ENCODE measurements at places on chromosomes 11 and 22. TPM values are rescaled to one million over a fixed set of nuclear protein-coding genes. Genes with fewer than 3 reads are reported as not detected.

Gene KCNJ11
- total RNA-seq, result 0.70 TPM

GRCh38 chr11:46529095-46529905 lies 64.5 kb downstream of the AMBRA1 start:
- H3K36me3 ChIP-seq, result no peaks in the 10 kb centered on the region
- no peaks in the 10 kb centered on the region for H3K27me3 ChIP-seq
- peaks cover 26% of the 10 kb centered on the region for H3K4me1 ChIP-seq
- peak; percentile 69 for DNase-seq
- no peak overlapping the region for H3K4me3 ChIP-seq

DNA sequence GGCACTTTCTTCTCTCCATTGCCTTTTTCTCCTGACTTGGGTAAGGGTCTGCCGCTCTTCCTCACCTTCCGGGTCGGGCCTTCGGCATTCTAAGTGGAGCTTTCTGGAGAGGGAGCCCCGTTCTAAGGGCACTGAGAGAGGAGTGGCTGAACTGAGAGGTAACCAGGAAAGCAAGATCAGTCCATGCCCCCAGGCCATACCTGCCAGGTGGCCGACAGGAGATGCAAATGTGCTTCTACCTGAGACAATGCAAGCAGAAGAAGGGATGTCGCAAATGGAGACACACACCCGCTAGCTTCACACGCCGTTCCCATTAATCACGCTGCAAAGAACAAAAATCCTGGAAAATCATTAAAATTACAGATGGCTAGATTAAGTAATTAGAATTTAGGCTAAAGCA lies 156.4 kb upstream of the TBCEL start:
- H3K27me3 ChIP-seq, result peaks cover 53% of the 10 kb centered on the region
- no peaks in the 10 kb centered on the region for H3K4me1 ChIP-seq
- H3K4me3 ChIP-seq, result no peak overlapping the region
- no peak for DNase-seq

DNA sequence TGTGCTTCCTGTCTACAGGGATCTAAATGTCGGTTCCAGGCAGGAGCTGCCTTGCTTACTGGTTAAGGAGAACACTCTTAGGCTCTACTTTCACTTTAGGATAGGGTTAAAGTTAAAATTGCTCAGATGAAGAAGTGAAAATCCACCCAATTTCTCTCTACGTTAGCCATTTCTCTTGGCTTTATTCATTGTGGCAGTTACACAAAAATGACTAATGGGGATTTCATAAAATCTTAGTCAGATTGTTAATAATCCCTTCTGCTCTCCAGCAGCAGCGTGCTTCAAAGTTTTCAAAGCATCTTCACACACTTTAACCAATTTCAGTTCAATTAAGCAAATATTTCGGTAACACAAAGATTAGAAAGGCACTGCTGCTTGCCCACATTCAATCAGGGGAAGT lies 58.4 kb upstream of the RCN1 start:
- no peak overlapping the region for H3K4me3 ChIP-seq
- no peak overlapping the region for H3K27ac ChIP-seq
- peaks cover 7% of the 10 kb centered on the region for H3K4me1 ChIP-seq
- peaks cover 64% of the 10 kb centered on the region for H3K27me3 ChIP-seq
- H3K36me3 ChIP-seq, result peaks cover 2% of the 10 kb centered on the region

- peaks cover 2% of the 10 kb centered on the region for H3K4me1 ChIP-seq
- no peak overlapping the region for H3K27ac ChIP-seq
These were observed 154.3 kb downstream of the FBXO7 start for GRCh38 chr22:32628628-32629572.

Gene TEX12
- 0.52 TPM for total RNA-seq

- H3K36me3 ChIP-seq, result peaks cover 2% of the 10 kb centered on the region
- no peaks in the 10 kb centered on the region for H3K27me3 ChIP-seq
- H3K27ac ChIP-seq, result peak overlapping the region; percentile 84
- peaks cover 14% of the 10 kb centered on the region for H3K4me1 ChIP-seq
These were observed 51.4 kb upstream of the ACAT1 start for GRCh38 chr11:108069947-108070346.

- DNase-seq, result no peak
- peak overlapping the region; percentile 74 for H3K27ac ChIP-seq
- peaks cover 13% of the 10 kb centered on the region for H3K4me1 ChIP-seq
- no peak overlapping the region for H3K4me3 ChIP-seq
These were observed 92.8 kb upstream of the SEPTIN5 start for GRCh38 chr22:19621373-19622060.

All from T-helper 17 cell (primary cell).